ENCODE measurements at places on chromosomes 3 and 15.

GRCh38 chr3:118168175-118168574 is 866.5 kb downstream of the IGSF11 start:
- no peak for DNase-seq

DNA sequence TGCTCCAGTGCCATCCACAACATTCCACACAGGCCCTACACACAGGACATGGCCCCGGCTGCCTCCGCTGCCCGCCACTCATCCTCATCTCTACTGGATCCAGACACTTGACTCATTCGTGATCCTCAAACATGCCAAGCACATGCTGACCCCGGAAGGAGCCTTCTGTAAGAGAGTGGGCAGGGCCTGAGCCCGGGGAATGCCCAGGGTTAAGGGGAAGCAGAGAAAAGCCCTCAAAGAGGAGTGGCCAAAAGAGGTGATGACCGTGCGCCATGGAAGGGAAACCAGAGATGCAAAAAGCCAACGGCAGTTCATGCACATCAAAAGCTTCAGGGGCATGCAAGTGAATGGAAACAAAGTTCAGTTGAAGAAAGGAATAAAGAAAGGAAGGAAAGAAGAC is 46.1 kb downstream of the RFTN1 start:
- no peak for DNase-seq

- DNase-seq = peak; percentile 72
Observed at GRCh38 chr15:68277603-68278344, at the start of gene FEM1B. TSS of gene FEM1B (plus strand) at chr15:68277745. CDS start at chr15:68278418, 673 bp downstream.

- DNase-seq = no peak
Observed at GRCh38 chr3:160376681-160377080, 22.3 kb downstream of the IFT80 start.

DNA sequence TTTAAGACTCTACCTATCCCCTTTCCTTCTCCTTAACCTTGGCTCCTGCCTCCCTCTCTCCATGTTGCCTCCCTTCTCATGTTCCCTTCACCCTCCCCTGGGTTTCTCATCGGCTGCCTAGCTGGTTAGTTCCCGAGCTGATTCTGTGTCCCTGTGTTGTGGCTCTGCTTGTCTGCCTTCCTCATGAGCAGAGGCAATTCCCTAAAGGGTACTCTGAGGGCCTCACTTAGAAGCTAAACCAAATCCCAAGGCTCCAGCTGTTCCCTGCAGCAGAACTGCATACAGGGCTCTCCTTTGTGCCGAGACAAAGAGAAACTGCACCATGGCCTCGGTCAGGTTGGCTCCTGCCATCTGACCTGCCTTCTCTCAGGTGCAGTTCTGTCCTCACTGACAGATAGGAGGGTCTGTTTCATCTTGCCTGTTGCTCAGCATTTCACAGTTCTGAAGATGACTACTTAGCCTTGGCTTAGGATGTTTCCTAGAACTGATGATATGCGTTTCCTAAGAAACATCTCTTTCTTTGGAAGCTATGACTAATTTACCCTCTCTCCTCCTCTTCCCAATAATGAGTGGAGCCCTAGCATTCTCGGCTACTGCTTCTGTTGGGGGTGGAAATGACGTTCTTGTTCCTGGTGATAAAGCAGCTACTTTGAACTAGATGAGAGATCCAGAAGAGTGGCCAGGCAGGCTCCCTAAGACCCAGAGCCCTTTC is 27.1 kb downstream of the DUOX1 start:
- no peak for DNase-seq

DNA sequence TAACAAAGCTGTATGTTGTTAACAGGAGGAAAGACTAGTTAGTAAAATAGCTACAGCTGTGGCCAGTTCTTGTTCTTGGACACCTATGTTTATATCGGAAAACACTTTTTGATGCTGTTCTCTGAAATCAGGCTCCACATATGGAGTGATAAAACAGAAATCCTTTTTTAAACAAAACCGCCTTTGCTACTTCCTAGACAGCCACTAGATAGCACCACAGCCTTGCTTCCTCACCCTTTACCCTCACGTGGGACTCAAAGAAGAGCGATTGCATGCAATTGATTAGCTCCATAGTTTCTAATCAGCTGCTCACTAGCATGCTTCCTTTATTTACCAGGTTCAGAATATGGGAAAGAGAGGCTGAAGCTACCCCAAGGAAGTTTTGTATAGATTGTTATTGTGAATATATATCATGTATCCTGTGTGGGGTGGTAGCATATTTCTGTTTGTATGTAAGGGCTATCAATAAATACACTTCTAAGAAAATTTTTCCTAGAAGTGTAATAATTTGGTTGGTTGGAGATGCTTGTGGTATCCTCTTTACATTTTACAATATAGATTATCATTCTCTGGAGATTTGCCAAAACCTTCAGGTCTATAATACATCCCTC is 4.3 kb upstream of the MTFMT start:
- peak; percentile 39 for DNase-seq

DNA sequence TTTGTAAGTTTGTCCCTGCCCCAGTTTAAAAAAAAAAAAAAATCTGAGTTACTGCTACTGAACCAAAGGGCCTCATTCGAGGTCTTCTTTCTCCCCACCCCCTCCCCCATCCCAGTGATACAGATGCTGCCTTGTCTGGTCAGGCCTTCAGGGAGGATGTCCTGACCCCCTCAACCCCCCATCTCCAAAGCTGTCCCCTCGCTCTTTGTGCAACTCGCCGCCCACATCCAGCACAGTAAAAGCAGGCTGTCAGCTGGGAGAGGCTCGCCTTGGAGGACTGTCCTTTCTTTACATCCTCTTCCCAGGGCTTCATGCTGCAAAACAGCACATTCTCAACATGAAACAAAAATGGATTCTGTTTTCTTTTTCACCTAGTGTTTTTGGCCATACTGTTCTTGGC is 133.4 kb downstream of the VGLL4 start:
- DNase-seq = no peak
